ENCODE measurements at places on chromosomes 5 and 9.

DNA sequence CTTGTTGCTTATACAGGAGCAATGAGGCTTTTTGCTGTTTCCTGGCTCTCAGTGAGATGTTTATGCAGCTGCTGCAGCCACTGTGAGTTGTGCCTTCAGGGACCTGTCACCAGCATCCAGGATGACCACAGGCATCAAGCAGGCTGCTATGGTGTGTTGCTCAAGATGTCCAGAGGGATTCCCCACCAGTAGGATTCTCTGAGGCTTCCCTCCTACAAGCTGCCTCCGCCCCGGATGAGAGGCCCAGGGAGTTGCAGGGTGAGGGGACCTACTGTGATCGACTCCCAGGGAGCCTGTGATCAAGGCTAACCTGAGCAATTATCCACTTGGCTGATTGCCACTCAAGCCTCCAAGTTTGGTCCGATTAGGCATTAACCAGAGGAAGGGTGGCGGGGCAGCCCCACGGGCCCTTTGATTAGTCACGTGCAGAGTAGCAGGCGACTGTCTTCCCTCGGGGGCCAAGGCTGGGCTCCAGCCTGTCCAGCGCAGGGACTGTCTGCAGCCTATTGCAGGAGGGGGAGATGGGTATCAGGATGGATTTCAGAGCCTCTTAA is 1.8 kb upstream of the FAT2 start:
- DNase-seq, result no peak

DNA sequence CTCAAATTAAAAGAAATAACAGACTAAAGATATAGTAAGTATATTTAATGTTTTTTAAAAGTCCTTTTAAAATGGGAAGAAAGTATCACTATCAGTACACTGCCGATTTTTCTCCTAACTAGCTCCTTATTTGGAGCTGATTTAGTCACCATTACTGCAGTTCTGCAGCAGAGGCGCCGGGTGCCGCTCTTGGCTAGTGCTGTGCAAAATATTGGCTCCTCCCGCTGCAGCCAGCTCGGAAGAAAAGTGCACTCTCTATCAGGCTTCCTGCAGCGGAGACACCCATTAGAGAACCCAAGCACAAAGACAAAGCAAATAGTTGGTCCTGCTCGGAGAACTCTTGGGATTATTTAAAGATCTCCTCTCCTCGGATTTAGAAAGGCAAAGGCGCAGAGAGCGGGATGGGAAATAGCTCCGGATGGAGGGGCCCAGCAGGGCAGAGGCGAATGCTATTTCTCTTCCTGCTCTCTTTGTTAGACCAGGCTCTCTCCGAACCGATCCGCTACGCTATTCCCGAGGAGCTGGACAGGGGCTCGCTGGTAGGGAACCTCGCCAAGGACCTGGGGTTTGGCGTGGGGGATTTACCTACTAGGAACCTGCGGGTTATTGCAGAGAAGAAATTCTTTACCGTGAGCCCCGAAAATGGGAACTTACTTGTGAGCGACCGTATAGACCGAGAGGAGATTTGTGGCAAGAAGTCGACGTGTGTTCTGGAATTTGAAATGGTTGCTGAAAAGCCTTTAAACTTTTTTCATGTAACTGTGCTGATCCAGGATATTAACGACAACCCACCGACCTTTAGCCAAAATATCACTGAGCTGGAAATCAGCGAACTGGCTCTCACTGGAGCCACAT is at the start of gene PCDHGB3:
PCDHGB3 (plus strand) TSS at position 249 of the 855 bp plus-strand sequence; CDS start at position 402, 153 bp downstream.
- DNase-seq, result no peak

GRCh38 chr5:144304688-144305087 is 134.0 kb downstream of the KCTD16 start:
- no peak for DNase-seq

DNA sequence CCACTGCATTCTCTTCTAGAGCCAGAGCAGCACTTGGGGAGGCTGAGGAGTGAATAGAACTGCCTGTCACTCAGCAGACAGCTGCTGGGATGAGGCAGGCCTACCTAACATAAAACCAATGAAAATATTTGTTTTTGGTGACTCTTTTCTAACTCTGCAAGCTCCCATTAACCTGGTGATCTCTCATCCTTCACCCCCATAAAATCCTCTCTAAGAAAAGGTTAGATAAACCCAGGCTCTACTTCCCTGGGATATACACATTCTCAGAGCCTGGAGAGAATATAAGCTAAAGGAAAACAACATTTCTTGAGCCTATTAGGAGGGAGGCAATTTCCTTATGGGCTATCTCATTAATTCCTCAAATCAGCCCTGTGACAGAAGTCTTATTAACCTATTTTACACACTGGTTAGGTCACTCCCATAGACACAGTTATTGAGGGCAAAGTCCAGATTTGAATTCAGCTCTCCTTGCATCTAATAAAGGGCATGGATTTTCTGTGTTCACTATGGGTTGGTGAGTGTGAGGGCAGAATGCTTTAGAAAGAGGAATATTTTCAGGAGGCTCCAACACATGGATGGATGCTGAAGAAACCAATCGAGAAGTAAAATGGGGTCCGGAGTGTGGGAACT is 492.9 kb downstream of the CCDC171 start:
- no peak for DNase-seq

DNA sequence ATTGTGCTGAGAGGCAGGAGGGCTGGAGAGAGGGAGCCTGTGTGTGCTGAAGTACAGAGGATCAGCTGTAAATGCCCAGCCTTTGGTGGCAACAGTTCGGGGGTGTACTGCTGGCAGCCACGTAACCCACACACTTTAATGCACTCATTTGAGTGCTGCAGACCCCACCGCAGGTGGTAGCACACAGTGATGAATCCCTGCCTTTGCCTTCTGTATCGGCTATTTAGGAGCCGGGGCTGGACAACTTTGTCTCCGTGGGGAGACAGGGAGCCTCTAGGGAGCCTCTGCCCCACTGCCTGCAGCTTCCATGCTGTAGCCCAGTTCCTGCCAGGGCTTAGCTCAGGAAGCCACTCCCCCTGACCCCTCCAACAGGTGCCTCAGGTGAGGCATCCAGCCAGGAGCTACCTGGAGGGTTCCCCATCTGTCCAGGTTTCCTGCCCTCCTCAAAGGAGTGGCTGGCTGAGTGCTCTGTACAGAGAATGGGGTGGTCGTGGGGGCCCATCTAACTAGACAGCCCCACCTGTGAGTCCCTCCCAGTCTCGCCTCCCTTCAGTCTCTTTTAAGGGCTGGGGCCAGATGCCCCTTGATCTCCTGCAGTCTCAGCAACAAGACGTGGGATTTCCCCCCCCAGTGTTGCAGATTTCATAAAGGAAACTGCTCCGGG is 44.5 kb downstream of the SECISBP2 start:
- DNase-seq, result no peak
